Upper lobe of left lung (tissue), 6 donors: ENCODE measurements at places on chromosomes 5 and 9.

DNA sequence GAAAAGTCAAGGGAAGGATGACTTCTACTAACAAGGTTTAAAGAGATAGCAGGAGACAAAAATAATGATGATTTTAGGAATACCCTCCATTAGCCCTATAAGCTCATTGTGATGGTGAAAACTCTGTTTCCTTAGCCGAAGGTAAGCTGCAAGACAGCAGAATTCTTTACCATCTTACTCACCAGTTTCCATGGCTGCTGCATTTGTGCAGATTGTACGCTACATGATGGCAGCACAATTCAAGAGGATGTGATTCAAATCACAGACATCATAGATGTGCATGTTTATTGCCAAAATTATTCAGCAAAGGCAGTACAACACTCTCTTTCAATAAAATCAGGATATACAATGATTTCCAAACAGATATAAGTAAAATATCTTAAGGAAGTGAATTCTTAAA is 175.6 kb downstream of the SPATA31D1 start:
- H3K36me3 ChIP-seq = no peaks in the 10 kb centered on the region
- DNase-seq = no peak
- no peaks in the 10 kb centered on the region for H3K27me3 ChIP-seq
- H3K4me3 ChIP-seq = no peak overlapping the region

DNA sequence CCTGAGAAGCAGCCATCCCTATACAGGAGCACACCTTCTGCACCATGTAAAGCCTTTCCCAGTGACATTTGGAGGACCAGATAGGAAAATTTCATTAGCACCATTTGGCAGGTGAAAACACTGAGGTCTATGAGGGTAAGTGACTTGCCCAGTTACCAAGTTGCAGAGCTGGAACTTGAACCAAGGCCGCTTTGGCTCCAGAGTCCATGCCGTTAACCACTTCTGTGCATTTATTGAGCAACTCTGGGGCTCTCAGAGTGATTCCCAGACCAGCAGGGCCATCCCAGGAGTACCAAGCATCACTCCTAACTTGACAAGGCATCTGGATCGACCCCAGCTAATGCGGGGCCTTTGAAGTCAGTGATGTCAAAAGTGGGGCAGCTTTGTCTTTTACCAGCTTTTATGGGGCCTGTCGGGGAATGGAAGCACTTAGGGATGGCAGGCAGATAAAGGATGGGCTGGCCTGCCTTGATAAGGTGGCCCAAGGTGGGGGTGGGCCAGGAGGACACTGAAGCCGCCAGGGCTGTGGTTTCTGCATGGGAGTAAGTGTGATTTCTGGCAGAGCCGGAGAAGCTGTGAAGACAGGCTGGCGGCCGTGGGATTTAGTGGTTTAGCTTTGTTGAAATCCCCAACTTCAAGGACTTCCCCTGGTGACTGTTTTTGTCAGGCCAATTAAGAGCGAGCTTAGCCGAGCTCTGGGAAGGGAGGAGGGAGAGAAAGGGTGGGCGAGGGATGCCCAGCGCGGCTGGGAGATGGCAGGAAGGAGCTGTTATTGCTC is 127.3 kb downstream of the MACROH2A1 start:
- H3K27me3 ChIP-seq = no peaks in the 10 kb centered on the region
- H3K4me1 ChIP-seq = no peaks in the 10 kb centered on the region
- no peak overlapping the region for H3K4me3 ChIP-seq
- no peak for DNase-seq
- H3K27ac ChIP-seq = no peak overlapping the region
- H3K36me3 ChIP-seq = no peaks in the 10 kb centered on the region

DNA sequence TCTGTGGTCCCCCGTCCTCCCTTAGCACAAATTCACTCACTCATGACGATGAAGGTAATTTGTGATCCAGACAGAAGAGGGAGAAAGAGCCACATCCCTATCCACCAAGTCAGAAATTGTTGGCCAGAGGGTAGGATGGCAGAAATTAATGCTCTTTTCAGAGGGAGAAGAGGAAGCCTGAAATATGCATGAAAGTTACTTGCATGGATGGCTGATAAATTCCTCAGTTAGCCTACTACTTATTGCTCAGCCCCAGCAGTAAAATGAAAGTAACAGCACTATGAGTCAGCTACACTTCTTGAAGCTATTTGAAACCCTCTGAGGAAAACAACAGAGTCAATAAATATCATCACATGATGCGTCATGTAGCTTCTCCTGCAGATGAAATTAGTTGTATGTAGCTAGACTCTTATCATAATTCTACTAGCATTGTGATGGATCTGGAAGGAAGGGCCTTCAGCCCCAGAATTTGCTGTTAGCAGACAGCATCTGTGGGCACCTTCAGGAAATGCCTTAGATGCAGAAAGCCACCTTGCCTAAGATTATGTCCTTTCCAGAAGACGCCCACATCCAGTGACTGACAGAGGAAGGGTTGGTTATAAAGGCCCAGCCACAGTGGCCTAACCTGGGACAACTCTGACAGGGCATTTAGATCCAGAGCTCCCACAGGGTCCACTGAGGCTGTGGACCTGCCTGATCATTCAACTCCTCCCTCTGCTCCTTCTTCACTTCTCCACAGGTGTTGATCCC is 81.2 kb upstream of the CCDC112 start:
- no peak for DNase-seq
- no peak overlapping the region for H3K4me3 ChIP-seq
- H3K27ac ChIP-seq = no peak overlapping the region
- no peaks in the 10 kb centered on the region for H3K4me1 ChIP-seq
- no peaks in the 10 kb centered on the region for H3K27me3 ChIP-seq

DNA sequence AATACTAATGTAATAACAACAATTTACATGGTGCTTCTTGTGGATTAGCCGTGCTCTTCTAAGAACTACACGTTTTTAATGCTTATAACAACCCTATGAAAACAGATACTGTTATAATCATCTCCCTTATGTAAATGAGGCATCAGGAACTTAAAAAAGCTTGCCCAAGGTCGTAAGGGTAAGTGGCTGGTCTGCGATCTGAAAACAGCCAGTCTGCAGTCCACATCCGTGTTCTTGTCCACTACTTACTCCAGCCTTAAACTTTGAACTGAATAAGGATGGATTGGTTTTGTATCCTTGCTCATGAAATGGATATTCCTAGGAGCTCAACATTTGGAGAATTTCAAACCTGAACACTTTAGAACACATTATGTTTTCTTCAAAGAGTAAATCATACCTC is 26.7 kb downstream of the PAM start:
- no peak for DNase-seq
- H3K27me3 ChIP-seq = no peaks in the 10 kb centered on the region
- H3K36me3 ChIP-seq = no peaks in the 10 kb centered on the region
- peaks cover 25% of the 10 kb centered on the region for H3K4me1 ChIP-seq

GRCh38 chr5:39114155-39114554 is 40.0 kb upstream of the RICTOR start:
- no peaks in the 10 kb centered on the region for H3K4me1 ChIP-seq
- no peak overlapping the region for H3K4me3 ChIP-seq
- no peak for DNase-seq
- H3K36me3 ChIP-seq = peaks cover 6% of the 10 kb centered on the region

DNA sequence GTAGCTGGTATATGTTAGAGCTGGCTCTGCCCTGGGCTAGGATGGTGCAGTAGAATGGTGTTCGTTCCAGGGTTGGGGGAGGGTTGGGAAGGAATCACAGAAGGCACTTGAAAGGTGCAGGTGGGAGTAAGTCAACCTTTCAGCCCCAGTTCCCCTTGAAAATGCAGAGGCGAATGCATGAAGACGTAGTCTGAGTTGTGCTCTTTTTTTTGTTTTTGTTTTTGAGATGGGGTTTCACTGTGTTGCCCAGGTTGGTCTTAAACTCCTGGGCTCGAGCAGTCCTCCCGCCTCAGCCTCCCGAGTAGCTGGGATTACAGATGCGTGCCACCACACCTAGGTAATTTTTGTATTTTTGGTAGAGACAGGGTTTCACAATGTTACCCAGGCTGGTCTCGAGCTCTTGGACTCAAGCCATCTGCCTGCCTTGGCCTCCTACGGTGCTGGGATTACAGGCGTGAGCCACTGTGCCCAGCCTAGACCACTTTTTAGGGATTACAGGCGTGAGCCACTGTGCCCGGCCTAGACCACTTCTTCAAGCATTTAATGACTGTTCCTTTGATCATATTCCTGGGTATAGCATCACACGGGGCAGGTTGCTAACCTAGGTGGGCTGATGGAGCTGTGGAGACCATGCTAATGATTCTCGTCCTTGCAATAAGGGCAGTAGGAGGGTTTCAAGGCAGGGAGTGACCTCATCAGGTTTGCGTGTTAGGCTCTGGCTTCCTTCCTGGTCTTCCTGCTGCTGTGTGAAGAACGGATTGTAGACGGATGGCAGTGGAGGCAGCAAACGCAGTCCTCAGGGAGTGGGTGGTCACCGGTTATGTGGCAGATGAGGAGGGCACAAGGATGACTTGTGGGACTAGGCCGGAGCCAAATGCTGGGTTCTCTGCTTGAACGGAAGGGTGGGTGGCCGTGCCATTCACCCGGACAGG is 13.7 kb downstream of the EHMT1 start:
- no peaks in the 10 kb centered on the region for H3K27me3 ChIP-seq
- peaks cover 41% of the 10 kb centered on the region for H3K4me1 ChIP-seq
- no peak for DNase-seq
- H3K27ac ChIP-seq = peak overlapping the region; percentile 37

GRCh38 chr9:71487061-71487460 is 281.3 kb downstream of the CEMIP2 start:
- H3K4me3 ChIP-seq = no peak overlapping the region
- DNase-seq = no peak
- no peaks in the 10 kb centered on the region for H3K36me3 ChIP-seq
- no peaks in the 10 kb centered on the region for H3K4me1 ChIP-seq
- no peak overlapping the region for H3K27ac ChIP-seq

DNA sequence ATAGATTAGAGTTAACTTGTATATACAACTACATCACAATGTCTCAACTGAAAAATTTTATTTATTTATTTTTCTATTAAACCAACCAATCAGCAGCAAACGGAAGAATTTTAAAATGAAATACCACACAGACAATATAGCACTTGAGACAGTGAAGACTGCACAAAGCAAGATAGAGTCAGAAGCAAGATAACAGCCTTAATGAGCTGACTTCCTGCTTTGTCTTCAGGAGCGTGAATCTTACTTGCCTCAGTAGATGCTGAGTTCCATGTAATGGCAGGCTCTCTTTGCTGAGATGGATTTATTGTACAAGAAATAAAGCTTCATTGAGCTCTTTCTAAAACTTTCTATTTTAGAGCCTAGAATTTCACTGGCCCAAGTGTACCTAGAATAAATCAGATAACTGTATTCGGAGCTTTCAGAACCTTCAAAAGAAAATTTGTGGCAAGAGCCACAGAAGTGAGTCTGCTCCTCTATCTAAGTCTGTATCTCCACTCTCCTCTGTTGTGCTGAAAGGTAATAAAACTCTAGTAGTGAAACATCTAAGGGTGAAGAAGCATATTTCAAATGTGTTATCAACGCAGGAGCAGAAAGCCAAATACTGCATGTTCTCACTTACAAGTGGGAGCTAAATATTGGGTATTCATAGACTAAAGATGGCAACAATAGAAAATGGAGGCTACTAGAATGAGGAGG is 83.3 kb upstream of the ANKRD55 start:
- no peak overlapping the region for H3K4me3 ChIP-seq
- no peak for DNase-seq
- H3K4me1 ChIP-seq = no peaks in the 10 kb centered on the region
- H3K27me3 ChIP-seq = no peaks in the 10 kb centered on the region
- no peaks in the 10 kb centered on the region for H3K36me3 ChIP-seq

- peaks cover 42% of the 10 kb centered on the region for H3K4me1 ChIP-seq
- H3K27ac ChIP-seq = peak overlapping the region; percentile 99
- peak overlapping the region; percentile 60 for H3K4me3 ChIP-seq
- no peak for DNase-seq
- peaks cover 3% of the 10 kb centered on the region for H3K36me3 ChIP-seq
Measured at GRCh38 chr5:180830253-180831138, 27.9 kb upstream of the MGAT1 start.

- no peak for DNase-seq
- no peaks in the 10 kb centered on the region for H3K36me3 ChIP-seq
- no peak overlapping the region for H3K4me3 ChIP-seq
- no peaks in the 10 kb centered on the region for H3K4me1 ChIP-seq
Measured at GRCh38 chr9:133080161-133080560, 18.4 kb downstream of the CEL start.

DNA sequence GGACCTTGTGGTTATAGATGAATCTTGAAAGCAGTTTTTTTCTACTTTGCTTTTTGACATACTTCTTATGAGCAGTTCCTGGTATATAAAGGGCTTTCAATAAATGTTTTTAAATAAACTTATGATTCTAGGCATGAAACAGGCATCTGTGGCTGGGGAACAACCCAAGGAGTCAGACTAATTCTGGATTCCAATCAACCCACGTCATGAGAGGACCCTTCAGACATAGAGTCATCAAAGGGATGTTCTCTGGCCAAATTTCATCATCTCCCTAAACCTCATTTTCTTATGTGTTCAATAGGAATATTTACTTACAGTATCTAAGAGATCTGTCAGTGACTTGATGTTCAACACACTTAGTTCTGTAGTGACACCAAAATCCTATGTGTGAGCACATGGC is 243.8 kb upstream of the ZNF462 start:
- H3K4me1 ChIP-seq = no peaks in the 10 kb centered on the region
- no peaks in the 10 kb centered on the region for H3K27me3 ChIP-seq
- H3K36me3 ChIP-seq = no peaks in the 10 kb centered on the region

- H3K27me3 ChIP-seq = no peaks in the 10 kb centered on the region
- peaks cover 2% of the 10 kb centered on the region for H3K4me1 ChIP-seq
- H3K27ac ChIP-seq = no peak overlapping the region
- no peak overlapping the region for H3K4me3 ChIP-seq
Measured at GRCh38 chr9:2567922-2568321, 53.7 kb upstream of the VLDLR start.

- no peak overlapping the region for H3K27ac ChIP-seq
- H3K27me3 ChIP-seq = no peaks in the 10 kb centered on the region
- H3K4me3 ChIP-seq = no peak overlapping the region
- DNase-seq = no peak
- H3K4me1 ChIP-seq = no peaks in the 10 kb centered on the region
Measured at GRCh38 chr5:10711562-10711961, 49.5 kb downstream of the DAP start.

- H3K36me3 ChIP-seq = no peaks in the 10 kb centered on the region
- H3K27me3 ChIP-seq = no peaks in the 10 kb centered on the region
- no peak overlapping the region for H3K27ac ChIP-seq
- H3K4me1 ChIP-seq = no peaks in the 10 kb centered on the region
Measured at GRCh38 chr9:68416936-68417564, 60.6 kb downstream of the PGM5 start.

- H3K27me3 ChIP-seq = no peaks in the 10 kb centered on the region
- no peak overlapping the region for H3K4me3 ChIP-seq
- H3K4me1 ChIP-seq = no peaks in the 10 kb centered on the region
- no peaks in the 10 kb centered on the region for H3K36me3 ChIP-seq
- DNase-seq = no peak
- no peak overlapping the region for H3K27ac ChIP-seq
Measured at GRCh38 chr5:75260708-75261107, 24.0 kb upstream of the ANKRD31 start.

GRCh38 chr5:156920861-156921431 is 42.1 kb downstream of the TIMD4 start:
- no peak overlapping the region for H3K27ac ChIP-seq
- no peak overlapping the region for H3K4me3 ChIP-seq
- H3K4me1 ChIP-seq = no peaks in the 10 kb centered on the region
- DNase-seq = no peak
- no peaks in the 10 kb centered on the region for H3K27me3 ChIP-seq

- no peak overlapping the region for H3K27ac ChIP-seq
- H3K27me3 ChIP-seq = no peaks in the 10 kb centered on the region
- peak; percentile 52 for DNase-seq
- peaks cover 24% of the 10 kb centered on the region for H3K36me3 ChIP-seq
- no peaks in the 10 kb centered on the region for H3K4me1 ChIP-seq
Measured at GRCh38 chr5:459562-460272, 16.7 kb downstream of the EXOC3 start.
